ENCODE measurements at places on chromosomes 3 and 15. TPM values are rescaled to one million over a fixed set of nuclear protein-coding genes. Genes with fewer than 3 reads are reported as not detected.

Gene TF
- total RNA-seq = 3.9 TPM

- peak overlapping the region; percentile 96 for H3K4me3 ChIP-seq
- H3K4me1 ChIP-seq = peaks cover 6% of the 10 kb centered on the region
- no peak overlapping the region for H3K27ac ChIP-seq
- H3K36me3 ChIP-seq = peaks cover 5% of the 10 kb centered on the region
- peaks cover 11% of the 10 kb centered on the region for H3K27me3 ChIP-seq
Measured at GRCh38 chr15:93072411-93073394, 16.3 kb downstream of the RGMA start.

DNA sequence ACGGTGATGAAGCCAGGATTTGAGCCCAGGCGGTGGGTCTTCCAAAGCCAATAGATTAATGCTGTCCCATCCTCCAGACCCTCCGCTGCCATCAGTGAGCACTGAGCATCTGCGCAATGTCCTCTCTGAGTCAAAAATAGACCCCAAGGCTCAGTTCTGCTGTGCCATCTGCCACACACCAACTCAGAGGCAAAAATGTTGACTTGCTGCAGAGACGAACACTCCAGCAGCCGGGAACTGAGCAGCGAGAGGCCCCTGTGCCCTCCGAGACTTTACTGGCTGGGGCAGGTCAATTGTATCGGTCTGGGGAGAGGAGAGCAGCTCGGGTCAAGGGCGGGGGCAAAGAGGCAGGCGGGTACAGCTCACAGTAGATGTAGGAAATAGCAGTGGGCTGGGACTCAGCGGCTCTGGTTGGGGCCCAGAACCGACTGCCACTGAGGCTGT lies 41.5 kb upstream of the ATP2B2 start:
- no peak for DNase-seq
- peaks cover 11% of the 10 kb centered on the region for H3K27me3 ChIP-seq
- H3K4me3 ChIP-seq = no peak overlapping the region

Gene PSMA4
- total RNA-seq = 169 TPM

- no peaks in the 10 kb centered on the region for H3K27me3 ChIP-seq
- H3K4me3 ChIP-seq = no peak overlapping the region
- H3K27ac ChIP-seq = no peak overlapping the region
- H3K36me3 ChIP-seq = no peaks in the 10 kb centered on the region
- H3K4me1 ChIP-seq = peaks cover 5% of the 10 kb centered on the region
Measured at GRCh38 chr3:43641306-43642114, 19.7 kb upstream of the ANO10 start.

Measured in endothelial cell (in vitro differentiated cells).